NCI-H1105 treated with DMSO at 0.1 percent for 48 hours (cell line): ENCODE measurements at places on chromosomes 5 and 9.

DNA sequence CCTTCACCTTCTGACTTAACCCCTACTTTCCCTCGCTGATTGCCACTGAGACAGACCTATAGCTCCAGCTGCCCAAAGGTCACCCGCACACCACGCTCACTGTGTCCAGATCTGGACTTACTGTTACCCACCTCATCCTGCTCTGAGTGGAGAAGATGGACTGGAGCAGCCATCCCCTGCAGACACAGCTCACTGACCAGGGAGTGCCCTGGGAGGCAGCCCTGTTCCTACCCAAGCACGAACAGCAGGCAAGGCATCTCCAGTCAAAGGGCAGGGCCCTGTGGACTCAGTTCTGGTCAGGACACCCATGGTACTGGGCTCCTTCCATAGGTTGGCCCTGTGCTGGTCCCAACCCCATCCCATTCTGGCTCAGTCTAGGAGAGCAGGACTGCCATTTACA is 9.5 kb upstream of the BARX1 start:
- DNase-seq: no peak

DNA sequence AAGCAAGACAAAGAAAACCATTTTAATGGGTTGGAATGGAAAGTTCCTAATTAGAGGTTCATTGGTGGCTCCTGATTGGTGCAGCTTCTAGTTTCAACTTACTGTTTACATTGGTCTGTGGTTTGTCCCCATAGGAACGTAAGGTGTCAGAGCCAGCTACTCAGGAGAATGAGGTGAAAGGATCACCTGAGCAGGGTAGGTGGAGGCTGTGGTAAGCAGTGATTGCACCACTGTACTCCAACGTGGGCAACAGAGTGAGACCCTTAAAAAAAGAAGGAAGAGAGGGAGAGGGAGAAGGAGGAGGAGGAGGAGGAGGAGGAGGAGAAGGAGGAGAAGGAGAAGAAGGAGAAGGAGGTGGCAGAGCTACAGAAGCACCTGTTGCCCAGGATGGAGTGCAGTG is 30.4 kb downstream of the KCNIP1 start:
- DNase-seq: no peak

- DNase-seq: no peak
Measured at GRCh38 chr5:149957855-149958254, 2.7 kb upstream of the SLC26A2 start.

- DNase-seq: no peak
Measured at GRCh38 chr5:87242242-87242641, 25.4 kb upstream of the RASA1 start.

DNA sequence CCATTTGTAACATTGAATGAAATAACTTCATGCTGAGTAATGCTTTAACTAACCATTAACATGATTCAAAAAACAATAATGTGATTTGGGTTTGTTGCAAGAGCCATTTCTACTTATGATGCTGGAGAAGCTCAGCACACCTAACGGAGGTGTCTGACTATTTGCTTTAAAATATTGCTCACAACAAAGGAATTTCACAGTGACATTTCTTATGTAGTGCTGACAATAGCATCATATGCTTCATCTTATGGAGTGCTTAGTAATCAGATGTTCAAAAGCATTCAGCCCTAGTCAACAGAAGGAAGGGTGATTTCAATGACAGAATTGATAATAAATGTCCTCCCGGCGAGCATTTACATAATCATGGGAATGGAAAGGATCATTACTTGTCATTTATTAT is 1003.3 kb upstream of the COX7C start:
- no peak for DNase-seq

GRCh38 chr9:96376891-96377874 is 6.3 kb downstream of the SLC35D2 start:
- no peak for DNase-seq

DNA sequence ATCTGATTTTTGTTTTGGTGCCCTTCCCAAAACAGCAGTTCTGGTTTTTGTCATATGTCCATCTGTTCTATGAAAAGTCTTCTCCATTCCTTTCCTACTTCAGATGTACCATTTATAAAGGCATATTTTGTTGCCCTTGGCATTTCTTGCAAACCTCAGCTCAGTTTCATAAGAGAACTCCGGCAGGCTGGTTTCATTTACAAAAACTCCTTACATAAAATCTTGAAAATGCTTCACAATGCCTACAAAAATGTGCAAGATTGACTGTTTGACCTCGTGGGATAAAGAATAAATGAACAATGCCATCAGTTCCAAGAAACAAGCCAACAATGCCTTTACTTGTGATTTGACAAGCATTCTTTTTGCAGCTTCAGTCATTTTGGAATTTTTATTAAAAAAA is 39.1 kb upstream of the CTNNAL1 start:
- no peak for DNase-seq

- DNase-seq: no peak
Measured at GRCh38 chr5:135053989-135054388, 20.0 kb upstream of the PITX1 start.

GRCh38 chr9:133169102-133169501 is 5.4 kb upstream of the GBGT1 start:
- no peak for DNase-seq

DNA sequence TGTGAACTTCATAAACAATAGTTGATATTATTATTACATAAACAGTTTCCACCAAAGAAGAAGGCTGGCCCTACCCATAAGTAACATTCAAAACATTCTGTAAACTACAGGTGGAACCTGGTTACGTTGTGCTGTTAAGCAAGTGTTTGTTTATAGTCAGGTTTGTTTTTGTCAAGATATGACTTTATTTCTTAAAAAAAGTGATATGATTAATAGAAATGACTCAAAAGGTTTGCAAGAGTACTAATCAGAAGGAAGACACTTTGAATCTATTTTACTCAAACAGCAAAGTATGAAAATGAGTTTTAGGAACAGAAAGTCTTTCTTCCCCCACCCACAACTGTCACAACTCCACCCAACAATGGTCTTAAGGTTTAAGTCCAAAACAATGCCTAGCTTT is 220.8 kb downstream of the PLK2 start:
- no peak for DNase-seq
